ENCODE measurements at places on chromosomes 12 and 14. TPM values are rescaled to one million over a fixed set of nuclear protein-coding genes. Genes with fewer than 3 reads are reported as not detected.

TBK1 gene
- total RNA-seq, result 38.6 TPM

ARG2 gene
- total RNA-seq, result 15.1 TPM

DLK1 gene
- total RNA-seq, result not detected

LALBA gene
- not detected for total RNA-seq

ZNF891 gene
- 0.54 TPM for total RNA-seq

KCNH5 gene
- under 0.01 TPM for total RNA-seq

TAS2R10 gene
- 0.66 TPM for total RNA-seq

PIP4P1 gene
- 14.7 TPM for total RNA-seq

RNU4-1 gene
- total RNA-seq, result 465 TPM

SLC7A7 gene
- 13.6 TPM for total RNA-seq

ARF3 gene
- total RNA-seq, result 37.4 TPM

MANSC4 gene
- not detected for total RNA-seq

PLEK2 gene
- 13.1 TPM for total RNA-seq

TMEM121 gene
- total RNA-seq, result 9.9 TPM

LRRK2 gene
- total RNA-seq, result 2.0 TPM

TMEM132D gene
- not detected for total RNA-seq

FAM181A gene
- not detected for total RNA-seq

TEX52 gene
- not detected for total RNA-seq

RNASE12 gene
- total RNA-seq, result not detected

CYP27B1 gene
- 0.54 TPM for total RNA-seq

STON2 gene
- total RNA-seq, result 0.18 TPM

FSCB gene
- not detected for total RNA-seq

B3GNT4 gene
- under 0.01 TPM for total RNA-seq

KRT78 gene
- not detected for total RNA-seq

SDSL gene
- 6.8 TPM for total RNA-seq

CD69 gene
- total RNA-seq, result 0.28 TPM

TMEM117 gene
- 1.2 TPM for total RNA-seq

SDR9C7 gene
- not detected for total RNA-seq

TPH2 gene
- total RNA-seq, result not detected

PIANP gene
- total RNA-seq, result under 0.01 TPM

PTPN6 gene
- 0.09 TPM for total RNA-seq

GLS2 gene
- total RNA-seq, result under 0.01 TPM

EXOC3L4 gene
- not detected for total RNA-seq

POP5 gene
- 26.4 TPM for total RNA-seq

PDE3A gene
- total RNA-seq, result 14.8 TPM

SSTR1 gene
- 0.09 TPM for total RNA-seq

PTGDR gene
- not detected for total RNA-seq

KRT5 gene
- 0.28 TPM for total RNA-seq

ACTR6 gene
- 10.5 TPM for total RNA-seq

P2RX7 gene
- total RNA-seq, result 0.72 TPM

PZP gene
- total RNA-seq, result 1.5 TPM

PPP4R4 gene
- total RNA-seq, result 0.85 TPM

KRT2 gene
- total RNA-seq, result not detected

TMEM119 gene
- under 0.01 TPM for total RNA-seq

CLEC7A gene
- 0.09 TPM for total RNA-seq

INTS13 gene
- total RNA-seq, result 44.8 TPM

Data from endothelial cell of coronary artery (primary cell).